Skeletal muscle cell (primary cell): ENCODE measurements at places on chromosomes 13 and 19.

- DNase-seq: peak; percentile 80
Measured at GRCh38 chr13:114043421-114044053, 69.7 kb upstream of the C13orf46 start.

DNA sequence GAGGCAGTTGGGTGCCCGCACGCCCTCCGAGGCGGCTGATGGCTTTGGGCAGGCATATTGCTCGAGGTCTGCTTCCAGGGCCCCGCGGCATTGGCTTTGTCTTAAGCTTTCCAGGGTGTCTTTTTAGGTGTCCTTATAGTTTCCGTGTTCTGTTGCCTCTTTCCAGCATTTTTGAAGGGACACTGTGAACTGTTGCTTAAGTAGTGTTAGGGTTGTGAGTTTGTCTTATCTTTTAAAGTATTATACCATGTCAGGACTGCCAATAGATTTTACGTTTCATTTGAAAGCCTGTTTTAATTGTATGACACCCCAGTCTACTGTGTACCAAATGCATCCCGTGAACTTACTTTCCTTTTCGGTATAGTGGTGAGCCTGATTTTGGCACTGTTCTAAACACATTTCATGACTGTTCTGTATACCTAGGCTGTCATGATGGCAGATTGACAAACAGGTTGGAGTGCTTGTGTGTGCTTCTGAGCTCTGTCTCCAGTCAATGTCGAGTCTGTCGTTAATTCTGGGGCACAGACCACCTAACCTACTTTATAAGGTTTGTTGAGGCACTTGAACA, 656 bp downstream of the PCCA start:
- no peak for DNase-seq

DNA sequence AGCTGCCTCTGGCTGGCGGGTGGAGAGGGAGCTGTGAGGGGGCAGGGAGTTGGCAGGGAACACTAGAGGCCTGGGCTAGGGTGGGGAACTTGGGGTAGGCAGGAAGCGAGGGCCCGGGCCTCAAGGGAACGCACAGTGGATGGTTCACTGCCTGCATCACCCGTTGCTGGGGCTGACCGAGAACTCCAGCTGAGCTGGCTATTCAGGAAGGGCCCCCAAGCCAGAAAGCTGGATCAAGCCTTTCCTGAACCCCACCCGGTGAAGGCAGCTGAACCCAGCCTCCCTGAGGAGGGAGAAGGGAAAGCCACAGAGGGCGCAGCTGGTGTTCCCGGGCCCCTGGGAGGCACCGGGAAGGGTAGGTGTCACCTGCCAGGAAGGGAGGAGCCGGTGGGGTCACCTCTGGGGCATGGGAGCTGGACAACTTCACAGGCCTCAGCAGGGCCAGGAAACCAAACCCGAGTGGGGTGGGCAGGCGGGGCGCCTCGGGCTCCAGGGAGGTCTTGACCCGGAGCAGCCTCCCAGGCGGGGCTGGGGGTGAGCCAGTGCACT, 13.9 kb downstream of the PALM start:
- no peak for DNase-seq

GRCh38 chr13:31124204-31124603, 37.5 kb downstream of the HSPH1 start:
- no peak for DNase-seq

DNA sequence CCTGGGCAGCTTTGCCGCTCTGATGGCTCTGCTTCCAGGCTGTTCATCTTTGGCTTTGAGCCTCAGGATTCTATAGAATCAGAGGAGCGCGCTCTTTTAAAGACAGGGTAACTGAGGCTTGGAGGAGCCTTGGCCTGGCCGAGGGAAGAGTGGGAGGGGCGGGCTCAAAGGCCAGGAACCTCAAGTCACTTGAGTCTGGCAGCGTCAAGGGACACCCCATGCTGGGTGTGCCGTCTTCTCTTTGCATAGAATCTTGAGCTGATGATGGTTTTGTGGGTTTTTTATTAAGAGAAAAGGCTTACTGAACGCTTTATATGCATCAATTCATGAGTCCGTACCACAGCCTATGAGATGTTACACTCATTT, 1.1 kb downstream of the PGLS start:
- DNase-seq: no peak

DNA sequence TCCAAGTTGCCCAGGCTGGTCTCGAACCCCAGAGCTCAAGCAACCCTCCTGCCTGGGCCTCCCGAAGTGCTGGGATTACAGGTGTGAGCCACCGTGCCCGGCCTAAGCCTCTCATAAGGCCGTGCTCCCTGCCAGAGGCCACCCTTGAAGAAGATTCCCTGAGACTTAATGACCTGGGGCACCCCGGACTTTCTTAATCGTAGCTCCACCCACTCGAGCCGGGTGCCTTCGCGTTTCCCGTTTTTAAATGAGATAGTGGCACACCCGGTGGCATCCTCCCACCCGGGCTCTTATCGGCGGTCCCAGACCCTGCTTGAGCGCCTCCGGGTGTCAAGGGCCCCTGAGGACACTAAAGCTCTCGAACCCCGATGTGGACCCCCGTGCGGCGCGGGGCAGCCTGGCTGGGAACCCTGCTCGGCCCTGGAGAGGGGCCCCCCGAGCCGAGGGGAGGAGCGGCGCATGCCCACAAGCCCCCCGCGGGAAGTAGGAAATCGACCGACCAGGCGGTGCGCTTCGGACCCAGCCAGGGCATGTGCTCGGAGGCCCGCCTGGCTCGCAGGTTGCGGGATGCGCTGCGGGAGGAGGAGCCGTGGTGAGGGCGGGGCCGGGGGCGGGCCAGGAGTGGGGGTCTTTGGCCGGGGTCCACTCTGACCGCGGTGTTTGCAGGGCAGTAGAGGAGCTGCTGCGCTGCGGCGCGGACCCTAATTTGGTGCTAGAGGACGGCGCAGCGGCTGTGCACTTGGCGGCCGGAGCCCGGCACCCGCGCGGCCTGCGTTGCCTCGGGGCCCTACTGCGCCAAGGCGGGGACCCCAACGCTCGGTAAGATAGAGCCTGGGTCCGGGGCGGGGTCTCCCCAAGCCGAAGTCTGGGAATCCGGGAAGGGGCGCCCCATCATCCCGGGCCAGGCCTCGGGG, at the start of gene ANKLE1:
TSS of gene ANKLE1 (plus strand) at position 511 of the 914 bp plus-strand sequence. CDS start at position 531, 20 bp downstream.
- DNase-seq: no peak

DNA sequence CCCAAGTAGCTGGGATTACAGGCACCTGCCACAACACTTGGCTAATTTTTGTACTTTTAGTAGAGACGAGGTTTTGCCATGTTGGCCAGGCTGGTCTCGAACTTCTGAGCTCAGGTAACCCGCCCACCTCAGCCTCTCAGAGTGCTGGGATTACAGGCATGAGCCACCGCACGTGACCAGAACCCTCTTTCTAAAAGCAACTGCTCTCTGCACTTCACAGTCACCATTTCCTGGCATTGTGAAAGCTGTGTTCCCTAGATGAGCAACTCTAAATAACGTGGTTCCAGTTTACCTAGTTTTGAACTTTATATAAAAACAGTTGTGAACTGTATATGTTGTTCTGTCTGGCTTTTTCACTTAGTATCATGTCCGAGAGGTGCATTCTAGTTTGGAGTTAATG, 152.9 kb downstream of the SIPA1L3 start:
- no peak for DNase-seq

DNA sequence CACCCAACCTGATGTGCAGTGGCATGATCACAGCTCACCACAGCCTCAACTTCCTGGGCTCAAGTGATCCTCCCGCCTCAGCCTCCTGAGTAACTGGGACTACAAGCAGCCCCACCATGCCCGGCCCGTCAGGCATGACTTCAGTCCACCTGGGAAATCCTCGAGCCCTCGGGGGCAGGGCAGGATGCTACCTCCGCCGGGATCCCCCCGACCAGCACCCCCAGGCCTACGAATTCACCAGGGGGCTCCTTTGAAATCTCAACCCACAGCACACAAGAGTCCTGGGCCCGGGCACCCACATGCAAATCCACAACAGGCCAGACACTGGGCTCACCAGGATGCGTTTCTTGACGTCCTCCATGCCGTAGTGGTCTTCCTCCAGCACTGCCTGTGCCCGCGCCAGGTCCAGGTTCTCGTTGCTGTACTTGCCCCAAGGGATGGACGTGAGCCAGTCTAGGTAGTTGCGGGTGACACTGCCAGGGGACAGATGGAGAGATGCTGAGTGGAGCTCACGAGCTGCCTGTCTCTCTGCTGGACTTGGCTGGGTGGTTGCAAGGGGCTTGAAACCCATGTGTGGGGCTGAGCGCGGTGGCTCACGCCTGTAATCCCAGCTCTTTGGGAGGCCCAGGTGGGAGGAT, 10.5 kb downstream of the RPL36 start:
- DNase-seq: no peak
